Endodermal cell (in vitro differentiated cells): ENCODE measurements at places on chromosomes 7 and 10.
A peak's percentile ranks its signal among the peaks of the same experiment; 100 is the strongest.

- DNase-seq = no peak
Measured at GRCh38 chr10:132149271-132149670, 37.5 kb upstream of the DPYSL4 start.

- no peak for DNase-seq
Measured at GRCh38 chr7:30453921-30454320, 24.7 kb downstream of the NOD1 start.

DNA sequence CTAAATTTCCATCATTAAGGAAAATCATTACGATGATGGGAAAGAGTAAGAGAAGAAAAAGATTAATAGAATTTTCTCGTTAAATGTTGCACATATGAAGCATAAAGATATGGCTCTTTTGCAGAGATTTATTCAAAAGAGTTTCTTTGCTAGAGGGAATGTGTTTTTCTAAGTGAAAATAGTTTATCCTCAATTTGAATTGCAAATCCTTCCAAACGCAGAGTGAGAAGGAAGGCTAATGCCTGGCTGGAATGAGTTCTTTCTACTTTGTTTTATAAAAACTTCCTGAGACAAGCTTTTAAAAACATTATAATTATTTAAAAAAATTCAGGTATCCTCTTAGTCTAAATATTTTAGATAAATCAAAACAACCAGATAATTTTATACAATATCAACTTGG lies 14.2 kb downstream of the CYP26A1 start:
- DNase-seq = no peak

DNA sequence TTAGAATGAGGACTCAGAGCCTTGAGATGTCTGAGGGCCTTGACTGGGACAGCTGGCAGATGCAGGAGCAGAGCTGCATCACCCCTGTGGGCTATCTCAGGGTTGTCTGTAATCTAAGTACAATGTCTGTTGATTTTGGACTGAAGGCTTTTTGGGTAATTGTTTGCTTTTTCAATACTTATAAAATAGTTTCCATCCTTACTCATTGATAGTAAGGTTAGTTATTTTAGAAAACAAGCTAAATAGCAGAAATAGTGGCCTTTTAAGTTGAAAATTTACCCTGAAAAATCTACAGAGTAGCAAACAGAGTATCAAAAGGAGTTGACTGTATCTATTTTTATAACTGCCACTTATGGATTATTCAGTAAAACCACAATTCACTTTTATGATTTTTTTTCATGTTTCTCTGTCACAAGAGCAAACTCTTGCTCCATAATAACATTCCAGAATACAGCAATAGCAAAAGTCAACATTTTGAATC lies 179.7 kb downstream of the CFTR start:
- DNase-seq = no peak

GRCh38 chr10:103784723-103785418 lies 70.5 kb downstream of the SH3PXD2A start:
- DNase-seq = no peak

- DNase-seq = no peak
Measured at GRCh38 chr10:113015201-113015600, 65.2 kb downstream of the TCF7L2 start.

GRCh38 chr10:73968098-73968521 lies 29.8 kb upstream of the VCL start:
- DNase-seq = peak; percentile 72

GRCh38 chr10:114719311-114719710 lies 61.2 kb upstream of the ABLIM1 start:
- DNase-seq = no peak
